ENCODE measurements at places on chromosomes 2 and 18.
A peak's percentile ranks its signal among the peaks of the same experiment; 100 is the strongest.

GRCh38 chr2:45923701-45924100 is 272.2 kb downstream of the PRKCE start:
- no peak for DNase-seq

GRCh38 chr18:73859837-73860397 is 287.7 kb downstream of the FBXO15 start:
- no peak for DNase-seq

GRCh38 chr2:170887896-170888295 is 41.2 kb upstream of the GORASP2 start:
- DNase-seq: no peak

GRCh38 chr2:66469214-66469902 is 34.4 kb downstream of the MEIS1 start:
- no peak for DNase-seq

DNA sequence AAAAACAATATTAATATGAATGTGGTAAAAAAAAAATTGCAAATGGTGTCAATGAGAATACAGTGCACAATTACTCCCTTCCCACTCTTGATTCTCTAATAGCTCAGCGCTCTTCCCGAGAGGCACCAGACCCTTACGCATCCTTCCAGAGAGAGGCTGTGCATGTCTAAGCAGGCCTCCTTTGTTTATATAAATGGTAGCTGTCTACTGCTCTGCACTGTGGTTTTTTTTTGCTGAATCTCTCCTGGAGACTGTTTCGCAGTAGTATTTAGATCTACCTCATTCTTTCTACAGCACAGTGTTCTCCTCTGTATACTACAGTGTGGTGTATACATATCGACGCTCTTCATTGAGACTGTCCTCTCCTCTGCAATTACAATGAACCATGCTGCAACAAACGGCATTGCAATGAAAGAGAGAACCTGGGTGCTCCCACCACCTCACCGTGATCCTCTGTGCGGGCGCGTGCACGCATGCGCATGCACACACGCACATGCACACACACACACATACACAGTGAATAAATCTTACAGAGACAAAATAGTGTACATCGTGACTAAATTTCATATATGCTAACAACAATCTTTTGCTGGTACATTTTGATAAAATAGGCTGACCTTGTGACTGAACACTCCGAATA is 19.4 kb downstream of the SEPTIN10 start:
- DNase-seq: no peak

- no peak for DNase-seq
Observed at GRCh38 chr18:53911200-53911599, 313.3 kb downstream of the MBD2 start.

DNA sequence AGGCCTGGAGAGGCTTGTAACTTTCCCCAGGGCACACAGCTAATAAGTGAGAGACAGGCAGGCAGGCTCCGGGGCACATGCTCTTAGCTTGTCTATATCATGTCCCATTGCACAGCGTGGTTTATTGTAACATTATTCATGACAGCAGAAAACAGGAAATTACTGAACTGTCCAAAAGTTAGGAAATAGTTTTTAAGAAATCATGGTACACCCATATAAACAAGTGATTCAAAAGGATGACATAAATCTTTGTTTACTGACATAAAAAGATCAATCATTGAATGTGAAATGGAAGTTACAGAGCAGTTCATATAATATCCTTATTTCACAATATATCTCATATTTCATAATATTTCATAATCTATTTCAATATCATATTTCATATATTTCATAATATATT is 34.3 kb upstream of the TXNDC2 start:
- DNase-seq: no peak

- no peak for DNase-seq
Observed at GRCh38 chr18:21830532-21830931, 89.9 kb downstream of the MIB1 start.

DNA sequence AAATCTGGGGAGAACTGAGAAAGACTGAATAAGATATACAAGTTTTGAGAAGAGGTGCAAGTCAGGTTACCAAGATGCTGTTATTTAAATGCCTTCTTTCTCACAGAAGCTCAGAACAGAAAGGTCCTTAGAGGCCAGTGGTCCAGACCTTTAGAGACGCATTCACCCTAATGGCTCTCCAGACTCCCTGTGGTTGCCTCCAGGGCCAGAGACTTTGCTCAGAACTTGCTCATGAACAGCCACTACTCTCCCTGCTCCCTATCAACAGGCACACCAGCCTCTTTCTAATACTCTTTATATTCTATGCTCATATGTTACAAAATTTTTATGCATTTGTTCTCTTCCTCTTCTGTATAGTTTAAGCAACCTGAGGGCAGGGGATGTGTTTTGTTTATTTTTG is 349.0 kb upstream of the TNP1 start:
- DNase-seq: no peak

- no peak for DNase-seq
Observed at GRCh38 chr2:20589975-20590703, 60.8 kb downstream of the HS1BP3 start.

GRCh38 chr2:217650716-217651360 is 352.0 kb downstream of the TNS1 start:
- peak; percentile 2 for DNase-seq

GRCh38 chr2:237217995-237218616 is 132.4 kb downstream of the COPS8 start:
- DNase-seq: no peak

Measured in GM06990 (cell line).